ENCODE measurements at places on chromosomes 13 and 19.

DNA sequence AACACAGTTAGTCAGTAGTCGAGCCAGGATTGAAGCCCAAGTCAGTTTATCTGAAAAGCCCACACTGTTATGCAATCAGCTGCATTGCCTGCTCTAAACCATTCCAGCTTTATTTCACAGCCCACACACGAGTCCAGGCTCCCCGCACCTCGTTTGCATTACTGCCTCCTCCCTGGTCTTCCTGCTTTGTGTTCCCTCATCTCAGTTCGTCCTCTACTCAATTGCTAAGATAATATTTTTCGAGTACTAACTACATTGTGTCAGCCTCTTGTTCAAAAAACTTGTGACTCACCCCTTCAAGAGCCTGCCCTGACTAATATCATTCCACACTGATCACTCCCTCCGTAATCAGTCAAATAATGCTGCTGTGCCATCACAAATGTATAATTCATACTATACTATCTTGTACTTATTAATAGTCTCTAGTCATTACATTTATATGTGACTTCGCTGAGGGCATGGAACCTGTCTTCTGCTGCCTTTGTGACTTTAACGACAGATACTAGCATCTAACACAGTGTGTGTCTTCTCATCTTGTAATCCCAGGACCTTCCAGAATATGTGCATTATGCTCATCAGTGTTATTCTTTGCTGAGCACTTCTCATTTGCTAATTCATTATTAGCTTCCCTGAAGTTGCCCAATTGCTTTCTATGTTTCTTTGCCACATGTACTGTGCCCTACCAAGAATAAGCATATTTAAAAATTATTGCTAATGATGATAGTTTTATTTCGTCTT lies 26.2 kb upstream of the WDFY2 start:
- no peak for DNase-seq

- DNase-seq = no peak
These were observed 16.7 kb downstream of the GRIK5 start for GRCh38 chr19:42053037-42053935.

DNA sequence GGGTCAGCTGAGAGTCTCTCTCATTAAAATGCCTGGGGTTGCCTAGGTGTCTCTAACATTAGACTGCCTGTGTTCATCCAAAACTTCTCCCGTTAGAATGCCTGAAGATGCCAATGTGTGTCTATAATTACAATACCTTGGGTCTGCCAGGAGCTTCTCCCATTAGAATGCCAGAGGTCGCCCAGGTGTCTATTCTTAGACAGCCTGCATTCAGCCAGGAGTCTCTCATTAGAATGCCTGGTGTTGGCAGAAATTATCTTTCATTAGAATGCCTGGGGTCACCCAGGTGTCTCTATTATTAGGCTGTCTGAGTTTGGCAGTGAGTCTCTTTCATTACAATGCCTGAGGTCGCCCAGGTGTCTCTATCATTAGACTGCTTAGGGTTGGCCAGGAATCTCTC lies 1560.2 kb downstream of the UQCRFS1 start:
- DNase-seq = no peak

GRCh38 chr13:108270442-108270841 lies 924 bp downstream of the TNFSF13B start:
- no peak for DNase-seq

DNA sequence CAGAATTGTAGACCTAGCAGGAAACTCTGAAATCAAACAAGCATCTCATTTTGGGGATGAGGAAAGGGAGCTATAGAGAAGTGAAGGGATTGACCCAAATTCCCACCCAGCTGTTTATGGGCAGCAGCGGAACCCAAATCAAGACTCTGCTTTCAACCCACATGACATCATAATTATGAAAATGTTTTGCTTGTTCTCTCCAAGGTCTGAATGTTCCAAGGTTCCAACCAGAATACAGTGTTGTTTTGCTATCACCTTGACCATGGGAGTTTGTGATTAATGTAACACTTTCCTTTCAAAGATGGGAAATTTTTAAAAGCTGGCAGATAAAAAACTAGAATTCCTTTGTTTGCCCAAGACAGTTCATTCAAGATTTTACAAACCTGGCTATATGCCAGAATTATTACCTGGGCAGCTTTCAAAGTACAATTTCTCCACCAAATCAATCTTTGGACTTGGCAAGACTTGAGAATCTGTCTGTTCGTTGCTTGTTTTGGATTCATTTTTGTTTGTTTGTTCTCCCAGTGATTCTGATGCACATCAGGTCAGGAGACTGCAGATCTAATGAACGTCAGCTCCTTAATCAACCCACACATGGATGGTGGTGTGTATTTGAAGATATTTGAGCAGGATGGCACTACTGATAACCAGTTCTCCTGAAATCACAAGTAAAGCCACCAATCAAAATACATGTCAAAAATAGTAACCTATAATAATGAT lies 322.7 kb downstream of the FOXO1 start:
- no peak for DNase-seq

- no peak for DNase-seq
These were observed 12.5 kb downstream of the PEPD start for GRCh38 chr19:33508941-33509614.

- no peak for DNase-seq
These were observed 90.0 kb downstream of the CAB39L start for GRCh38 chr13:49353908-49354307.

GRCh38 chr13:28321756-28322155 lies 173.2 kb downstream of the FLT1 start:
- no peak for DNase-seq

- DNase-seq = no peak
These were observed 1.1 kb downstream of the MIER2 start for GRCh38 chr19:343451-343931.

DNA sequence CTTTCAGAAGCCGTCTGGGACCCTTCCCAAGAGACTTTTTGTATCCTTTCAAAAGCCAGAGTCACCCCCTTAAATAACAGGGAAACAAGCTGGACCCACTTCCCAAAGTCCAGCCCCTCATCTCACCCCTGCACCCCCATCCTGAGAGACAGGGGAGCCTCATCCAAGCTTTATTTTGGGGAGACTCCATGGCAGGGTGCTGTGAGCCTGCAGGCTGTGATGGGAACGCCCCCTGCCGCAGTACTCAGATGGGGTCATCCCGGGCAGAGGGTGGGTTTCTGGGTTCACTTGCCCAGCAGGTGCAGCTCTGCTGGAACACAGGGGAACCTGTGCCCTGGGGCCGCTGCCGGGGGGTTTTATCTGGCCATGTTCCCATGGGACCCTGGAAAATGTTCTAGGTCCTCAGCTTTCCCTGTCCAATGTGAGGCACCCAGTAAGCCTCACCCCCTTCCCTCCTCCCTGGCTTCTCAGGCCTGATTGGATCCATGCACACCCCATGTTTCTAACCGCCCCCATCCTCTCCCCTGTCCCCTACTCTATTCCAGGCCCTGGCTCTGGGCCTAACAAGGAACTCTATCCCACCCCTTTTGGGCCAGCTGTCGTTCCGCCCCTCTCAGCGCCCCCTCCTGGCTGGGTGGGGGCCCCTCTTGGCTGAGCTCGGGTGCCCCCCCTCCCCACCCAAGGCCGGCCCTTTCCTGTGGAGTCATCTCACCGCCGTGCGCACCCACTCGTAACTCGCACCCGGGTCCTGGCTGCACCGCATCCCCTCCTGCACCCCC lies 1.0 kb downstream of the HIF3A start:
- DNase-seq = no peak

GRCh38 chr19:6215701-6216235 lies 64.0 kb downstream of the MLLT1 start:
- DNase-seq = no peak

GRCh38 chr13:20197361-20197834 lies 4.7 kb upstream of the GJB2 start:
- DNase-seq = no peak

DNA sequence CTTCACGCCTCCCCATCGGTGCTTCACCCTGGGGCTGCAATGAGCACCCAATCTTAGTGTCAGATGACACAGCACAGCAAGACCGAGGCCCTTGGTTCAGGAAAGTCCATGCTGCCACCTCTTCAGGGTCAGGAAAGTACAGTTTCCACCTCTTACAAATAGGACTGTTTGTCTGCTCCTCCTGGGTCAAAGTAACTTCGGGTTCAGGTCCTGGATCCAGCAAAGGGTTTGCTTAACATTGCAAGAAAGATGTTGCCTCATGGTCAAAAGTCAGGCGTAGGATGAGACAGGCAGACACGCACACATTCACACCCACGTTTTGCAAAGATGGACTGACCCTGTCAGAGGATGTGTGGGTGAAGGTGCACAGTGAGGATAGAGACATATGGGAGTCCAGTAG lies 1.6 kb upstream of the CYP2B6 start:
- DNase-seq = no peak

- no peak for DNase-seq
These were observed 5.0 kb downstream of the LRRC25 start for GRCh38 chr19:18392417-18392816.

DNA sequence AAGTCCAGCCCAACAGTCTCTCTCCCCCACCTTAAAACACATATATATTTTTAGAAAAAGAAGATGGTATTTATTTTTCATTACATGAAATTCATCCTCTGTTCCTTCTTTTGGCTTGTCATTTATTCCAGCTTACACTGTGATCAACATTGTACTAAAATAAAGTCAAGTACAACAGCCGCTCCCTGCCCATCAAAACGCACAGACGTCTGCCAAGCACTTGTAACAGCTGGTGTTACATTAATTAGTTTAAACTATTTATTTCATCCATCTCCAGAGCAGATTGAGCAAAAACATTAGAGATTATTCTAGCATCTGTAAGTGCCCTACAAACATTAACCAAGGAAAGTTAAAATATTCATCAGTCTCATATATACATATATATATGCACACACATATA lies 350.5 kb downstream of the DACH1 start:
- DNase-seq = no peak

- no peak for DNase-seq
These were observed 10.1 kb downstream of the NFILZ start for GRCh38 chr19:8640402-8641004.

DNA sequence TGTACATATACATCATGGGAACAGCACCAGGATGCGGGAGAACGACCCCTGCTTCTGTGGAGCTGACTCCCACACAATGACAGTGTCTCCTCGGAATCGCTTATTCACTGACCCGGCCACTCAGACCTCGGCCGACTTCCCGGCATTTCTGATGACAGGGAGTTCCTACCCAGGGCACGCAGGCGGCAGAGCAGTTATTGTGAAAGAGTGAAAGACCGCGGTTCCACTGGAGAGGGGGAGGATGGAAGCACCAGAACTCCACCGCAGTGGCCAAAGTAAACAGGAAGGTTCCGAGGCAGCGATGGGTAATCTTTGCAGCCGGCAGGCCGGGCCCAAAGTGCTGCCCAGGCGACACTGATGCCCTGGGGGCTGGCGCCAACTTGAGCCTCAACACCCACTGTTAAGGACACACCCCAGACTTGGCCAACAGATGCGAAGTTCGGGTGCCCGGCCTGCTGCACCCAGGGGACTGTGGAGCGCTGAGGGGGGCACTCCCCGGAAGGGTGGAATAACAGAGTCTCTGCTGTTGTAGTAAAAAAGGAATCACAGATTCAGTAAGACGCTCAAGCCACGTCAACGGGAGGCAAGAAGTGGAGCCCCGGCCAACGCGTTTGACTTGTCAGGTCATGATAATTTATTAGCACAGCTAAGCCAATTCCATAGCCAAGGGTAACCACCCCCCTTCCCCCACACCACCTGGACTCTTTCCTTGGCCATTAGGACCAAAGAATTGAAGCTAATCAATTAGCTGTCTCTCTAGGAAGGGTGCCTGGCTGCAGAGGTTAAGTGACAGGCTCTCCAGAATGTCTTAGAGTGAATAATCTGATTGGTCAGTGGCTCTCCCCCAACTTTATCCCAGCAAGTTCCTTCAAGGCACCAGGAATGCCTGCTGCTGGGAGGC lies 5.8 kb downstream of the MLLT1 start:
- no peak for DNase-seq

DNA sequence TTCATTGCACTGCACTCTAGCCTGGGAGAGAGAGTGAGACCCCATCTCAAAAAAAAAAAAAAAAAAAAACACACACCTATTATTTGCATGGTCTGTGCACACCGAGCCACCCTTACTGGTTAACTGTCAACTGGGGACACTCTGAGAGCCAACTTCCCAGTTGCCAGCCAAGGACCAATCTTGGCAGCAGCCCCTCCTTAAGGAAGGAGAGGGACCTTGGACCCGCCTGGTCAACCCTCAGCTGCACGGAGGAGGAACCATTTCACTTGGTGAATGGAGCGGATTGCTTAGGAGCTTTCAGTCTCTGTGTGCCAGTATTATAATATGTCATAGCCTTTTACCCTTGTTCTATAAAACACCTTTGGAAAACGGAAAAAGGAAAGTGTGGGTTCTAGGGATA lies 24.9 kb downstream of the MICOS13 start:
- no peak for DNase-seq

GRCh38 chr19:39307046-39307821 lies 11.0 kb downstream of the IFNL1 start:
- DNase-seq = no peak

- DNase-seq = no peak
These were observed 143.9 kb downstream of the KATNAL1 start for GRCh38 chr13:30163441-30163840.

- DNase-seq = no peak
These were observed 764.9 kb upstream of the SLITRK5 start for GRCh38 chr13:86906127-86906874.

DNA sequence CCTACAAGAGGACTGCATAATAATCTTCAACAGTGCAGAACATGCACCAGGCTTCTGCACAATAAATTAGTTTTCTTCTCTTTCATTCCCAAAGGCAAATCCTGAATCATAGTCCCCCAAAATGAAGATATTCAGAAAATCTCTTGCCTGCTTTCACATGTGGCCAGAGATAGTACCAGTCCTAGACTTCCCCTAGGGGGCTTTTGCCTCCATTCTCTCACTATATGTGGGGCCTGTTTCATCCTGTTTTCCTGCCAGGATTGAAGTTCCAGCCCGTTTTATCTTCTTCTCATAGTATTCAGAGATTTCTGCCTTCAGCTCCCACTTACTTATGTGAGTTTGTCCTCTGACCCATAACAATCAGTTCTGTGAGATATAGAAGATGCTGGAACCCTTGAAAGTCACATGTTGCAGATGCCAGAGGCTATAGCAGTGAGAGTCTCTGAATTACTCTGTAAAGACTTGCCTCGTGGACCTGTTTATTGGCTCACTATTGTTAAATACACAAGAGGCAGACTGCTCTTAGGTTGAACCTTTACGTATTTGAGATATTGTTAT lies 421.9 kb upstream of the PCDH9 start:
- no peak for DNase-seq

DNA sequence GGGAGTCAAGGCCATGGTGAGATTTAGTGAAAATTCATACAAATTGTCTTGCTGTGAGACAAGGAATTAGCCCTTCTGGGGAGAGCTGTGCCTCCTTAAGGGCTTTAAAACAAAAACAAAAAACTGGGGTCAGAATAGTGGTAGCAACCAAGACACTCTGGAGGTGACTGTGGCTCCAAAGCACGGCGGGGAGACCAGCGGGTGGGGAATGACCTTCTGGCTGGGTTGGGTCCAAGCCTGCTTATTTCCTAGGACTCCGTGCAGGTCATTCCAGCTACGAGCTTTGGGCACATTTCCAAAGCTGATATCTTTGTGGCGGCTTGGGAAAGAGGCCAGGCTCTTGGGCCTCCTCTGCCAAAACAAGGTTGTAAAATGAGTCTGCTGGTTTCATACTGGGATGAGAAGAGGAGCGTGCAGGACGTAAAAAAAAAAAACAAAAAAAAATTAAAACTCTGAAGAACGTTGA lies 348.3 kb downstream of the UQCRFS1 start:
- no peak for DNase-seq

- DNase-seq = no peak
These were observed 5.8 kb downstream of the LATS2 start for GRCh38 chr13:21055511-21056045.

GRCh38 chr13:91141543-91142061 lies 205.9 kb upstream of the MIR17HG start:
- no peak for DNase-seq

- no peak for DNase-seq
These were observed 971 bp upstream of the ANKRD10 start for GRCh38 chr13:110915874-110916206.

Measured in activated CD4-positive, alpha-beta T cell treated with anti-CD3 and anti-CD28 coated beads, Interleukin-2, amount 50 U/mL, for 24 hours (primary cell).